ENCODE measurements at places on chromosomes 16 and 17.
A peak's percentile ranks its signal among the peaks of the same experiment; 100 is the strongest.

DNA sequence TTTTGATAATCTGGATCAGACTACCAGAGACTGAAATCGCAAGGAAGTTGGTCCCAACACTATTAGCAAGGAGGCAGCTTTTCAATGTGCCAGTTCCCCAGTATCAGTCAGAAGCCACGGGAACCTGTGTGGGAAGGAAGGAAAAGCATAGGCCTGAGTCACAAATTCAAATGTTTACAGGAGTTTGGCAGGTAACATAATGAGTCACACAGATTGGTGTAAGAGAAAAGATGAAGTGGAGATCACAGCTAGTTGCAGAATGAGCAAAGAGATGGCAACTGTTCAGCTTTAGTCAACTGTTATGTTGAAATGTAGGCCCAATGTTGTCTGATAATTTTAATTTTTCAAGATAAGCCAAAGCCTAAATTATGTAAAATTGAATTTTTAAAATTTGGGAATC, 28.1 kb upstream of the ITGA2B start:
- no peak for DNase-seq

- peak; percentile 31 for DNase-seq
These were observed 1.0 kb downstream of the ZNF319 start for GRCh38 chr16:57999366-57999970.

GRCh38 chr17:39651923-39652586, 13.1 kb upstream of the TCAP start:
- DNase-seq, result no peak

GRCh38 chr17:61504697-61505096, 52.5 kb downstream of the TBX4 start:
- DNase-seq, result peak; percentile 76

- DNase-seq, result peak; percentile 14
These were observed 120.9 kb downstream of the MRM1 start for GRCh38 chr17:36722121-36722902.

DNA sequence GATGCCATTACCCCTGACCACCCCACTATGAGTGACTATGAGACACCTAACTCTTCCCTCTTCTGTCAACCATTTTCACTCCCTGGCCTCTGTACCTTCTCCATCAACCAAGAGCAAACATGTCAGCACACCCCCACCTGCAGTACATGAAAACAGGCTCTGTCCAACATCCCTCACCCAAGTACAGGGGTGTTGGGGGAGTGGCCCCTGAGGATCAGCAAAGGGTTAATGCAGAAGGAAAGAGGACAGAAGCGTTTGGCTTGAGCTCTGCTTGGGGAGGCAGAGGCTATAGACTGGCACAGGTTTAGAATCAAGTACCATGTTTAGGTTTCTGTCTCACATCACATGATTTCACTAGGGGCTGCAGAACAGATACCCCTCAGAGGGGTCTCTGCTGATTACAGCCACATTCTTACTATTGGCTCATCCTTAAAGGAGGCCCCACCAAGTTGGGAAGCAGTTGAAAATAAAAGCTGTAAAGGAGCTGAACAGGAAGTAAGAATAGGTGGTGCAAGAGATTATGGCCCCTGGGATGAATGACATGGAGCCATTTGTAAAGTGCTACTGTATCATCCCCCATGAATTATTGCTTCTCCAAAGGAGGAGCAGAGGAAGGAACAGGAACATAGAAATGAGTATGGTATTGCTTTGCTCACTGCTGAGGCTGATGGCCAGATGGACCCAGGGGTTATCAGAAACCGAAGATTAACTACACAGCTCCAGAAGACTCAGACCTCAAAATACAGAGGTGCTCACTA, 2.4 kb upstream of the PSMC3IP start:
- no peak for DNase-seq

GRCh38 chr16:67017810-67018488, 11.0 kb upstream of the CBFB start:
- peak; percentile 93 for DNase-seq

GRCh38 chr17:9566067-9566466, 9.6 kb downstream of the STX8 start:
- DNase-seq, result peak; percentile 19

DNA sequence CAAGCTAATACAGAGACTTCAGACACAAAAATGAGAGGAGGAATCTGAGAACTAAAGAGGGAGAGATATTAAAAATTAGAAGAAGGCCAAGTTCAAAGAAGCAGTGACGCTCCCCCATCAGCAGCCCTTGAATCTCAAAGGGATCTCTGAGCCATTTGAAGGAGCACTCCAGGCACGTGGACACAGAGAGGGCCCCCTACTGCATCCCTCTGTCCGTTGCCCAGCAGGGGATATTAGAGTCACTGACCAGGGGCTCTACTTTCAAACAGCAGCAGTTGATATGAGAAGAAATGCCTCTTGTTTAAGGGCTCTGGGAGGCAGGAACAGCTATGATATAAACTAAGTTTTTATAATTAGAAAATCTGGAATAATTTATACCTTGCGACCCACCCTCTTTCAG, 479.0 kb upstream of the SALL1 start:
- no peak for DNase-seq

DNA sequence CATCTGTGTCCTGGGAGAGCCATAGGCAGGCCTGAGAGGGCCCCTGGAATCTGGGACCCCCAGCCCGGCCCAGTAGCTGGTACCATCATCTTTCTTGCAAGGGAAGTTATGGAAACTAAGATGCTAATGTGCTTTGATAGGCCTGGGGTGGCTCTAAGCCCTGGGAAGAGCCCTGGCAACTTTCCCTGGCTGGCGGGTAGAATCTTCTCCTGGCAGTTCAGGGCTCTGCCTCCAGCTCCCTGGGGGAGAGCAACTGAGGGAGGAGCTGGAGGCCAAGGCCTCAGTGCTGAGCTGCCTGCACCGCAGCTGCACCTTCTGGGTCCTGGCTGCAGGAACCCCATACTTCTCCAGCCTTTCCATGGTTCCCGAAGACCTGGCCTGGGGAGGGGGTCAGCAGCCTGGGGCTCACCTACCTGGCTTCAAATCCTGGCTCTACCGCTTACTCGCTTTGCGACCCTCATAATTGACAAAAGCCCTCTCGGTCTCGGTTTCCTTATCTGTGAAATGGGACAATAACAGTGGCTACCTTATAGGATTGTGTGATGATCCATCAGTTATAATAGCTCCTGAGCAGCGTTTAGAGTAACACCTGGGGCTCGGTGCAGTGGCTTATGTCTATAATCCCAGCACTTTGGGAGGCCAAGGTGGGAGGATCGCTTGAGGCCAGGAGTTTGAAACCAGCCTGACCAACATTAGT, 333.7 kb downstream of the SEC14L1 start:
- DNase-seq, result peak; percentile 81

DNA sequence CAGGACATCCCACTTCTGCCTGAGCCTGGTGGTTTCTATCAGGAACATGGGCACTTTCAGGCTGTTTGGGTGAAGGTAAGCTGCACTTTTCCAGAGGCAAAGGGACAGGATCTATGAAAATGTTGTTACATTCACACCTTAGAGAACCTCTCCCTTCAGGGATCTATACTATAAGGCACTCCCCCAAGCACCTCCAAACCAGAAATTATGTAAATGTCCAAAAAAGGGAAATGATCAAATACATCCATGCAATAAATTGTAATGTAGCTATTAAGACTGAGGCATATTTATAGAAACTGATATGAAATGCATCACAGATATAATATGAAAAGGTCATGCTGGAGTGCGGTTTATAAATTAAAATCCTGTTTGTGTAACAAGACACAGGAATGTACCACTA, 23.3 kb upstream of the COG7 start:
- DNase-seq, result no peak

DNA sequence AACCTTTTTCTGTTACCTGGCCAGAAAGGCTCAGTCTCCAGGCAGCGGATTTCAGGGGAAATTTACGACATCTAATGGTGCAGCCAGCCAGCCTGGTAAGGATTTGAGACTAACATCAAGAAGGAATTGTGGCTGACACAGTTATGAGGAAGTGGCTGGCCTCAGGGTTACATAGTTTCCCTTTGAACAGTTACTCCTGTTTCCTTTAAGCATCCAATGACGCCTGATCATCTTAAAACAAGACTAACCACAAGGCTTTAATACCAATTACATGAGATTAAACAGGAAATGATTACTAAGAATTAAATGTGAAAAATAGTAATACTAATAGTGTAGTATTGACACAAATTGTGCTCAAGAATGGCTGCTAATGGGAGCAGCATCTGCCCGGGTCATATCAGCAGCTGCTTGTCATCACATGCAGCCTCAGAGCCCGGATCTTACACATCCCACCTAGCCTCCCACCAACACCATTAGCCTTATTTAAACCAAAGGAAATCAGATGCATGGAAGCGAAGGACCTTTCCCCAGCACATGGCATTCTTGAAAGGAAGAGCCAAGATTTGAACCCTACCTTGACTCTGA, 431.8 kb downstream of the PMP22 start:
- DNase-seq, result peak; percentile 81

GRCh38 chr16:4293822-4294457, 21.1 kb upstream of the TFAP4 start:
- DNase-seq, result peak; percentile 81

DNA sequence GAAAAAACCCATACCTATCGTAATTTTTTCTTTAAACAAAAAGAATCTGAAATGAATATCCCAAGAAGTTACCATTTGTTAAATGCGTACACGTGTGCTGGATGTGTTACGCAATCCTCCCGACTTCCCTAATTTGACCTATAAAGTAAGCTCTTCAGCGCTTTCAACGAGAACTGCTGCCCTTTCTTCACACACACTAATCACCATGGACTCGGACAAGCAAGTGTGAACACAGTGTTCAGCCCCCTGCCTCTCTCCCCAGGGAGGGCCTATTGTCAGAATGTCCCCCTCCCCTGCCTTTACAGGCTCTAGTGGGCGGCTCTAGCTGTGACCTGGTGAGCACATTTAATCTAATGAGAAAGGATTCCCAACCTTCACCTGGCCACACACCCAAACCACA, 216.1 kb downstream of the CEP112 start:
- DNase-seq, result no peak

DNA sequence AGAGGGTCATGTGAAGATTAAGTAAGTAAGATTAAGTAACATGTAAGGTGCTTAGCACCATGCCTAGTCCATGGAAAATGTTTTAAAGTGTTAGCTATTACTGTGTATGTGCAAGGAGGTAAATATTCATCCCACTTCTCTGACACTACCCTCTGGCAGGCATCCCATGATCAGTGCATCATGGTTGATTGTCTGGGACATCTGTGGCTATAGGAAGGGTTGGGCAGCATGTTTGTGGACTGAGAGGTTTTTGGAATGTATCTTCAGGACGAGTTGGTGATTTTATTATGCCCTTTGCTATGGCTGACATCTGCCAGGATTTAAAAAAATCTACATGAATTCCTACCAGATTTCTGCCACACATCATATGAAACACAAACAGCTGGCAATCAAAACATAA, 6.5 kb upstream of the TAOK1 start:
- DNase-seq, result peak; percentile 49

- no peak for DNase-seq
These were observed 4.8 kb downstream of the ADAP2 start for GRCh38 chr17:30926516-30926915.

DNA sequence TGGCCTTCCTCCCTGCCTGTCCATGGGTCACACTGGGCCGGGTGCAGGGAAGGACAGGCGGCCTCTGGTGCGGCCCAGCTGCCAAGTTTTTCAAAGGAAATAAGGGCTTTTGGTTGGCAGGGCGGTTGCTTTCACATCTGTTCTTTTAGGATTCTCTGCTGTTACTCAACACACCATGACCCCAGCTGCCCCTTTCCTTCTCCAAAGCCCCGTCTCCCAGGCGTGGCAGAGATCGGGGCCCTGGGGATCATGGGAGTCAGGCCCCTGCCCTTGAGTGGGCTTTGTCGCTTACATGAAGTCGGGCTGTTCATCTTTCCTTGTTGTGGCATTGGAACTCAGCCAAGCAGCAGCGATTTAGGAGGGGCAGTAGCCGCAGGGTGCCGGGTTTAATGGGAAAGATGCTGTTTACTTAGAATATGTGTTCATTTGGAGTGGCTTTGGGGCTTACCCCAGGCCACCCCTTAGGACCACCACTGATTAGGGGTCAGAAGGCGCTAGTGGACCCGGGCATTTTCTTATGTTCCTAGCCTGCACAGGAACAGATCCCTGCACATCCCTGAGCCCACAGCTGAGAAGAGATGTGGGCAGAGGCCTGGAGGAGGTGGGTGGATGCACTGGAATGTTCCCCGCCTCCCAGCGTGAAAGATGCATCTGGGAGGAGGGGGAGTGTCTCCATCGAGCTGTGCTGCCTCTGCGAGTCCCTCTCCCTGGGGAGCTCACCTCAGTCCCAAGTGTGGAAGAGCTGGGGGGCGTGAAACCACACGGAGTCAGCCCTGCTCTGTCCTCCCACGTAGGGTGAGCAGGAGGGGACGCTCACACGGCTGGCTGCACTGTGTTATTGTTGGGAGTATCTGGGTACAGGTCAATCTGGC, 6.8 kb upstream of the ADCY7 start:
- DNase-seq, result peak; percentile 41

- DNase-seq, result no peak
These were observed at the start of gene OTOP3 for GRCh38 chr17:74935585-74936469. TSS of gene OTOP3 (plus strand) at chr17:74935898. CDS start at chr17:74935922, 24 bp downstream.

- DNase-seq, result no peak
These were observed 31.7 kb downstream of the CLTC start for GRCh38 chr17:59651346-59651745.

- DNase-seq, result no peak
These were observed 2.5 kb downstream of the IRX6 start for GRCh38 chr16:55326261-55327092.

DNA sequence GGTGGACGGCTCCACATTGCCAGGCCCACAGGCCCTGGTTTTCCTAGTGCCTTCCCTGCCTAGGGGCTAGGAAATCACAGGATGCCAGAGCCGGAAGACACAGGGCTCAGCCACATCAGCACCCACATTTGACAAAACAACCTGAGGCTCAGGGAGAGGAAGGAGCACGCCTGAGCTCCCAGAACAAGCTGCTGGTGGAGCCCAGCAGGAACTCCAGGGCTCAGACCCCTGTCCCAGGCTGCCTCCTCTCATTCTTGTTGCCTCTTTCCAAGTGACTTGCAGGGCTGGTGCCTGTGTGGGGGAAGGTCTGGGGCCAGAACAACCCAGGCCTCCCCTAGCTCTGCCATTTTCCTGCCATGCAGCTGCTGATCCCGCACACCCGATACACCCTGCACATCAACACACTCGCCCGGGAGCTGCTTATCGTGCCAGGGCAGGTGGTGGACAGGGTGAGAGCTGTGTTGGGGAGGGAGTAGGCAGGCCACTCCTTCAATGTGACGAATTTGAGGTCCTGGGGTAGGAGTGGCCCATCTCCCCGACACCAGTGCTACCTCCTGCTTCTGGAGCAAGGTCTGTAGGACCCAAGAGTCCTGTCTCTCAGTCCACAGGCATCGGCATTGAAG, 7.6 kb downstream of the ALOX15B start:
- no peak for DNase-seq

- no peak for DNase-seq
These were observed 215.6 kb downstream of the MSI2 start for GRCh38 chr17:57471868-57472368.

DNA sequence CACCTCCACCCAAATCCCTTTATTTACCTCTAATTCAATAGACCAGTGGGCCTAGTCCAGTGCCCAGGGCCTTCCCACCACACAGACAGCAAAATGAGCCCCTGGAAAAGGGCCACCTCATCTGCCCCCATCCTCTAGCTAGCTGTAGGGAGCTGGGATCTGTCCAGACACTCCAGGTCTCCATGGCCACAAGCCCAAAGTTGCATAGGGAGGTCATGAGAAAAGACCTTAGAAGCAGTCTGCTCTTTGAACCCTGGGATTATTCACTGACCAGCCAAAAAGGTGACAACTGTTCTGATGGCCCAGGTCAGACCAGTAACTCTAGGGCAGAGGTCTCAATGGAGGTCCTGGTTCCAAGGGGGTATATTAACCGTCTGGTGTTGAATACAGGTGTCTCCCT, 2.0 kb downstream of the CUEDC1 start:
- no peak for DNase-seq

Data from fibroblast of skin of scalp (primary cell).